Nephron progenitor cell (in vitro differentiated cells): ENCODE measurements at places on chromosomes 4 and X.

DNA sequence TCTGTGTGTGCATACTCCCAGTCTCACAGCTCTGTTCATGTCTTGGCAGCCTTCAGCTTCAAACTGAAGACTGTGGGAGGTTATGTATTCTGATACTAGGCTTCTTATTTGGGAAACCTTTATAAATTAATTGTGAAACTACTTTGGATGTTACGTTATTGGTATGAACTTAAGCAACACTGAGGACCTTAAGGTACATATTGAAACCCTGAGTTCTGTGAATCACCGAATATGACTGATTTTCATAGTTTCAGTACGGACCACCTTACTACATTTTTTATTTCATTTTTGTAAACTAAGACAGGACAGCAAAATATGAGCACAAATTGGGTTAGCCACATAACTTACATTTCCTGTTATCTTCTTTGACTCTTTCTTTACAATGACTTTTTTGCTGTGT, 498.4 kb downstream of the PDGFC start:
- DNase-seq: no peak

GRCh38 chr4:37693030-37693429, 6.9 kb upstream of the RELL1 start:
- DNase-seq: no peak

- no peak for DNase-seq
These were observed 74.6 kb downstream of the MXRA5 start for GRCh38 chrX:3271834-3272186.

- DNase-seq: no peak
These were observed 437.9 kb upstream of the MAOA start for GRCh38 chrX:43218198-43218597.

GRCh38 chr4:144787365-144788258, 141.7 kb downstream of the HHIP start:
- DNase-seq: no peak

DNA sequence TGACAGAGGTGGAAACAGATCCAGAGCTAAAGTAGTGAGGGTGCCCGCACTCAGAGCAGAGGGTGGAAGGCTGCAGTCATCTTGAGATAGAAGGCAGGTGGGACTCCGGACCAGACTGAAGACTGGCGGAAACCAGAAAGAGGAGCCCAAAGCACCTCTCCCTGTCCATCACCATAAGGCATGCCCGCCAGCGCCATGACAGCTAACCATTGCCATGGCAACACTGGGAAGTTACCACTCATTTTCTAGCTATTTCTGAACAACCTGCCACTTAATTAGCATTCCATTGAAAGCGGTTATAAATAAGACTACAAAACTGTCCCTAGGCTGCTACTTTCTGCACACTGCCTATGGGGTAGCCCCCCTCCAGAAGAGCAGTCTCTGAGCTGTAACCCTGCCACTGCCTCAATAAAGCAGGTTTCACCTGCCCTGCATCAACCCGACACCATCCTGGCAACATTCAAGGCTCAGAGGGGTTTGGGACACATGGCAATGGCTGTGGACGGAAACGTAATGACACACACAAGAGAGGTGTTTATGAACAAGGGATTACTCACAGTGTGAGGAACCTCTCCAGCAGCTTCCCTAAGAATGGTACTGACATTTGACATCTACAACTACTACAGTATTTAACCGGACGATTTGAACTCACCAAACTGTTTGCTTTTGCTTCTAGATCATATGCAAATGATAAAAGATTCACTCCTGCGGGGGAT, 27.8 kb upstream of the FGFBP2 start:
- DNase-seq: no peak

DNA sequence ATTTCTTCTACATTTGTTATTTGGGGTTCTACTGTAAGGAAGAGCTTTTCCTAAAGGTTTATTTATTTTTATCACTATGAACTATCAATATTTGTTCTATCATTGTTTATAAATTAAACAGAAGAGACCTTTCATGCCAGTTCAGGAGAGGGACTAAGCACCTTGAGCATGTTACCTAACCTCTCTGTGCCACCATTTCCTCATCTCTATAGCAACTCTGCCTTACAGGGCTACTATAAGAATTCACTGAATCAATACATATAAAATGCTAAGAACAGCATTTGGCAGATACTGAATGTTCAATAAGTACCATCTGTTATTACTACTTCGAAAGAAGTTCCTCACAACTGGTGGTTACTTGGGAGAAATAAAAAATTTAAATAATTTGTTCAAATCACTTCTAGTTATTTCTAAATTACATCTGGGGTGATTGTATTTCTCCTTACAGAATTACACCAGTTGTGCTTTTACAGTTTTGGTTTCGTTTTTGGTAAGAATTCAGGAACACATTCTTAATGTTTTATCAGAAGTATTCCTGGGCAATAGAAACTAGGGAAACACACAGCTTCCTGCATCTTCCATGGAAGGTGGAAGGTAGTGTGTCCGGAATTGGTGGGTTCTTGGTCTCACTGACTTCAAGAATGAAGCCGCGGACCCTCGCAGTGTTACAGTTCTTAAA, 32.9 kb downstream of the EREG start:
- no peak for DNase-seq

GRCh38 chrX:21658746-21659145, 616 bp upstream of the KLHL34 start:
- no peak for DNase-seq

DNA sequence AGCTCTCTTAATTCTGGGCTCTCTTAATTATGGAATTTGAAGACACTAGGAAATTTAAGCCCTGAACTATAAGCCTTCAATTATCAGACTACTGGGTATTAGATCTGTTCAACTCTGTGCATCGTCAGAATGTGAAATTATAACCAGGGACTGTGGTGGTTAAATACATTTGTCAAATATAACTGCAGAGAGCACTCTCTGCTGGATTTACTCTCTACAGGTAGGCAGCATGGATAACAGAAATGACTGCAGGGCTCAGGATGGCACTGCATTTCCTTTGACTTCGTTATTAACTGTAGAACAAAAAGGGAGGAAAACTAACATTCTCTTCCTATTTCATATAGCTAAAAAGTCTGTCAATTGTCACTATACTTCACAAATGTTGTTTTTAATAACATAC, 310.1 kb upstream of the RASGEF1B start:
- no peak for DNase-seq

DNA sequence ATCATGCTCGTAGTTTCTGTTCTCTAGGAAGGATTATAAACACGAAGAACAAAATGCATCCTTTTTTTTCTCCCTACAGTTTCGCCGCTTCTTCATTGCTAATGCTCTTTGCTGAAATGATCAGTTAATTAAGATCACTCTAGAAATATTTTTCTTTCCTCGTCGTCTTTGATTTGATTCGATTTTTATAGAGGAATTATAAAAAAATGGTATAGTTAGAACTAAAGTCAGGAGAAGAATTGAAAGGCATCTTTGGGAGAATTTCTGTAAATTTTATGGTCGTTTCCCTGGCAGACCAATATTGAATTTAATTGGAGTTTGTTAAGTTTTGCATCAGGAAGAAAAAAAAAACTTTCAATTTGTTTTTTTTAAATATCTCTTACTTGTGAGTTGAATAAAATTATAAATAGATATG, 1.1 kb upstream of the NKX3-2 start:
- no peak for DNase-seq

- DNase-seq: no peak
These were observed 128.5 kb downstream of the SPRY1 start for GRCh38 chr4:123524958-123525628.

DNA sequence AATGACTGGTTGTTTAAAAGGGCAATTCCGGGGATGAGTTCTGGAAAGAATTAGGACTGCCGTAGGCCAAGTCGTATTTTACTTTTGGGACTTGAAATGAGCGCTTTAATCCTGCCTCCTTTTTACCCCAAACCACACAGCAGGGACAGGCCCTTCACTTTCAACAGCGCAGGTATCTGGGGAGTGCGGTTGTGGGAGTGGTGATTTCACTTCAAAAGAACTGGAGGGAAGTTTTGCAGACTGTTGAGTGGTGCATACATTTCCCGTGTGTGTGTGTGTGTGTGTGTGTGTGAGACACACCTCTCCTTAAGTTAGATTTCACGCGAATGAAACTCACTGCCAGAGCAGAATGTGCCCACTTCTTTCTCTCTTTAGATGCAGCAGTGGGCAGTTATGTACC, 2.8 kb downstream of the NHS start:
- DNase-seq: no peak

- no peak for DNase-seq
These were observed 61.6 kb downstream of the SAT1 start for GRCh38 chrX:23844502-23845138.
